ENCODE measurements at places on chromosomes 16 and 17. TPM values are rescaled to one million over a fixed set of nuclear protein-coding genes. Genes with fewer than 3 reads are reported as not detected.

RRAD gene
- 5.4 TPM for polyA plus RNA-seq

SMIM36 gene
- polyA plus RNA-seq = not detected

STARD3 gene
- polyA plus RNA-seq = 41.7 TPM

NPTX1 gene
- polyA plus RNA-seq = 0.44 TPM

POLG2 gene
- polyA plus RNA-seq = 48.8 TPM

GPR142 gene
- 0.40 TPM for polyA plus RNA-seq

PCGF2 gene
- 71.4 TPM for polyA plus RNA-seq

NAGS gene
- polyA plus RNA-seq = 2.1 TPM

COG8 gene
- 39.3 TPM for polyA plus RNA-seq

APOBR gene
- 0.76 TPM for polyA plus RNA-seq

SLC35G6 gene
- not detected for polyA plus RNA-seq

DOC2B gene
- 5.6 TPM for polyA plus RNA-seq

HNF1B gene
- polyA plus RNA-seq = 112 TPM

CD7 gene
- polyA plus RNA-seq = 0.63 TPM

P2RX5 gene
- polyA plus RNA-seq = 2.0 TPM

PRKCB gene
- polyA plus RNA-seq = 4.2 TPM

KRTAP4-6 gene
- not detected for polyA plus RNA-seq

GAST gene
- not detected for polyA plus RNA-seq

Data from left renal pelvis (tissue), 4 donors.